ENCODE measurements at places on chromosomes 4 and X.

GRCh38 chrX:33045245-33045644 is 166.1 kb downstream of the DMD start:
- DNase-seq = no peak

GRCh38 chrX:102652031-102652688 is 877 bp downstream of the GPRASP1 start:
- DNase-seq = peak; percentile 27

GRCh38 chr4:8040607-8041006 is 100.9 kb upstream of the AFAP1 start:
- no peak for DNase-seq

- DNase-seq = no peak
These were observed at the start of gene TMSB15A for GRCh38 chrX:102515975-102516941. Gene TMSB15A, minus strand, starts transcription at chrX:102516739.

DNA sequence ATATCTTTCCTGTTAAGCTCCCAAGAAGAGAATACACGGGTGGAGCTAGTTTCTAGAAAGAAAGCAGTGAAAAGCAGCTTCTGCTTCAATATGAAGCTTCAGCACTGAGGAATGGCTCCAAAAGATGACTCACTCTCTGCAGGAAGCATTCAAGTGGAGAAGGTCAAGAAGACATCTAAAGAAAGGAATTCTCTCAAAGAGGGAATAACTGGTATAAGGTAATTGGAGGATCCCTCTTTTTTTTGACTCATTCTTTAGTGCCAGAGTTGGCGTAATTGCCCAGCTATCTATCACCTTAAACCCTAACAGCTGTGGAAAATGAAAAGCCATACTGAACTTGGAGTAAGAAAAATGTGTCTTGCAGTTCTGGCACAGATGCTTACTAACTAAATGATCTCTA is 3.5 kb downstream of the EDA2R start:
- DNase-seq = no peak

GRCh38 chr4:15159477-15160019 is 157.3 kb downstream of the CPEB2 start:
- DNase-seq = no peak

DNA sequence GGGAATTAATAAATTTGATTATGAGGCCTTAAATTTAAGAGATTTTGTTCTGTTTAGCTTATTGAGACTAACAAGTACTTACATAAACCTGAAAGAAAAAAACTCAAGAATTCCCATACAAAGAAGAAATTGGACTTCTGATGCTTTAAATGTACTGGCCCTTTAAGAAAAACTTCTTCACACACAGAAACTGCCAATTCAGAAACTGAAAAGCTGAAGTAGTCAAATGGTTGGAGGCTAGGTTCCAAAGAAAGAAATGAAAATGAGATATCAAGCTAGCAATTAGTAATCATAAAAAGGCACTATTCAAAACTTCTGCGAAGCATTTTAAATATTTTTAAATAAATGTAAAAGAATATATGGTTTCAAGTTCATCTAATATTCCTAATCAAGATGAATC is 151.3 kb downstream of the THOC2 start:
- DNase-seq = no peak

- no peak for DNase-seq
These were observed 47.3 kb downstream of the PJA1 start for GRCh38 chrX:69117876-69118526.

GRCh38 chrX:55119712-55120111 is 30.9 kb downstream of the PAGE2 start:
- DNase-seq = no peak

GRCh38 chrX:18010253-18010652 is 149.2 kb upstream of the RAI2 start:
- no peak for DNase-seq

DNA sequence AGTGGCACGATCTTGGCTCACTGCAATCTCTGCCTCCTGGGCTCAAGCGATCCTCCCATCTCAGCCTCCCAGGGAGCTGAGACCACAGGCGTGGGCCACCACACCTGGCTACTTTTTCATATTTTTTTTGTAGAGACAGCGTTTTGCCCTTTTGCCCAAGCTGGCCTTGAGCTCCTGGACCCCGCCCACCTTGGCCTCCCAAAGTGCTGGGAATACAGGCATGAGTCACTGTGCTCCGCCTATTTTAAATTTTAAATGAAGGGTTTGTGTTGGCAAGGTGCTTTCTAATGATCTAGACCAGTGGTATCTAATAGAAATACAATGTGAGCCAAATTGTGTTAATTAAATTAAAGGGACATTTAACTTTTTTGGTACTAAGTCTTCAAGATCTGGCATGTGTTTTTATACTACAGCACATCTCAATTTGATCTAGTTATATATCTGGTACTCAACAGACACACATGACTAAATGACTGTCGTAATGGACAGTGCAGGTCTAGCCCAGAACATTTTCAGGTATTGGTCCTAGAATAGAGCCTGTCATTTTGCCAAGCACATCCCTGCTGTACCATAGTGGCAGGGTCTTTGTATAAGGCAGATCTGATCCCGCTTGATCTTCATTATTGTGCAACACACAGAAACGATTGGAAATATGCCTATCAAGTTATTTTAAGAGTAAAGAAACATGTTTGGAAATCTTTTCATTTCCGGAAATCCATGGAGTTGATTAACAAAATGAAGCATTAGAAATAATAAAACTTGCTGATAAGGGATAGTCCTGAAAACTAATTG is 7.3 kb downstream of the PGK1 start:
- no peak for DNase-seq

- no peak for DNase-seq
These were observed 536.2 kb downstream of the MID1IP1 start for GRCh38 chrX:39337451-39337850.

DNA sequence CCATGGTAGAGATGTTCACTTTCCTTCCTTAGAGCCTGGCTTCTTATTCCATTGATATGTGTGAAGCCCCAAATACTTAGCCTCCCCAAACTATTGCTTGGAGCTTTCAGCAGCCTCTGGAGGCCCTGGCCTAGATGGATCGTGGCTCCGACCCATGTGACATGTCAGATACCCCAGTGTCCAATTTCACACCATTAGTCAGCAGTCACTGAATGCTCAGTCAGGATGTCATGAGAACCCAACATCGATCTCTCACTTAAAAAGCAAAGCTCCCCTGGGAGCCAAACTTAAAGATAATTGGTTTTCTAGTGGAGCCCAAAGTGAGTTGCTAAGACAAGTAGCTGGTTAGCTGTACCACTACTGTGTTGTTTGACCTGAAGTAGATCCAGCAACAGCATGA is 41.6 kb upstream of the IGSF1 start:
- DNase-seq = no peak

DNA sequence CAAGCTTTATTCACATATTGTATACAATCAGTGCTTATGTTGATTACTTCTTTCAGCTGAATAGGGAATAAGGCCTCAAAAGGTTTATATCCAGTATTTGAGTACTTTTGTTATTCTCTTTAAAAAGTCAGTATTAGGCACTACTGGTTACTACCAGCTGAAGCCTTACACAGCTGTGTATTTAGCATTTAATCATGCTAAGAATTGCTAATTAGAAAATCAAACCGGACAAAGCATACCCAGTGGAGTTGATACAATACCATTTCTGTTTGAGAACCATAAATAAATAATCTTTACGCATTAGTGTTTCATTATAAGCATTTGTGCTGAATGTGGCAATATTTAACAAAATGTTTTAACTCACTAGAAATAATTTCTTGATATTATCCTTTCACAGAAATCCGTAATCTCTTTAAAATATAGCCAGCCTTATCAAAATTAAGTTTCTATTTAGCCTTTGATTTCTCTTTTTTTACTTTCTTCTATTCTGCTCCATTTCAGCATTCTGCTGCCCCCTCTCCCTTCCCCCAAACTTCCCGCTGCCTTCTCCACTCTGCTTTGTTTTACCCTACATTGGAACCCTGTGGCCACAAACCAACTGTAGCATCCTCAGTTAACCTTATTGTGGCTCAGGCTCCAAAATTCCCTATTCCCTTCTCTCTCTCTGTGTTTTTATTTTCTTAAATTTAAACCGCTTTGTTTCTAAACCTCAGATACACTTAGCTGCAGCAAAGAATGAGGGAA is 37.8 kb downstream of the UGT8 start:
- no peak for DNase-seq

DNA sequence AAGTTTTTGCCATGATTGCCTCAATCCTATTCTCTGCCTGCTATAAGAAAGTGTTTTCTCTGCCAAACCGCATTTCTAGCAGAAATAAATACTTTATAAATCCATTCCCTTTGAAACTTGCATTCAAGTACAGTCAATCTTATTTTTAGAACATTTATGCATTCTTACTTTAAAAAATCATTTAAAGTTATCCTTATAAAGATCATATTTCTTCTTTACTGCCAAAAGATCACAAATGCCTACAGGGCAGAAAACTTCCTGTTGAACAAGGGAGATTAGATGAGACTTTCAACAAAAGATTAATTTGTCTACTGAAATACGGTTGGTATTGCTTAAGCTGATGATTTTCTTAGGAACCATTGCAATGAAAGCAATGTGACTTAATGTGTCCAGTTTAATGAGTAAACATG is 207.2 kb upstream of the SLIT2 start:
- DNase-seq = no peak

- no peak for DNase-seq
These were observed 20.3 kb downstream of the RGN start for GRCh38 chrX:47098338-47099094.

DNA sequence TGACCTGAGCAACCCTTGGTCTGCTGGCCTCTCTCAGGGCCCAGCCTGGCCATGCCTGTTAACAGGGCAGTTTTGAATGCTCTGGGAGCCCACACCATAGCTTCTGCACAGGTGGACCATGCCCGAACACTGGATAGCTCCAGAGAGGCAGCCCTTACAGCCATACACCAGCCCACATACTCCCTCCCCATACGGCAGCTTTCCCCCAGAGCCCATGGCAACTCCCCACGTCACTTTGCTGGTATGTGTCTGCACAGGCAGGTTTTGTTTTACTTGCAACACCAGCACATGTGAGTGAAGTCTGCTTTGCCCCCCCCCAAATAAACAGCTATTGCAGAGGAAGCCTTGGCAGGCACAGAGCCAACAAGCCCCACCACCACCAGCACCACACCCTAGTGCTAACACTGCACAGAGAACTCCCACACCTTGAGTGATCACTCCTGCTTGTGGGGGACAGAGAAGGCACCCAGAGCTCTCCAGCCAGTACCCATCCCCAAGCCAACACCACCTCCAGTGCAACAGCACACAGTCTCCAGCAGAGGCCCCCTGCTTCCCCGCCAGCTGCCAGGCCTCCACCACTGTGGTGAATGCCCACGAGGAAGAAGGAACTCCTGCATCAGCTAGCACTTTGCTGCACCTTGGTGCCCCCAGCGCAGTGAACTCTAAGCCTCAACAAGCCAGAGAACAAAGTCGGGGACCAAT is 87.3 kb downstream of the STPG2 start:
- DNase-seq = no peak

DNA sequence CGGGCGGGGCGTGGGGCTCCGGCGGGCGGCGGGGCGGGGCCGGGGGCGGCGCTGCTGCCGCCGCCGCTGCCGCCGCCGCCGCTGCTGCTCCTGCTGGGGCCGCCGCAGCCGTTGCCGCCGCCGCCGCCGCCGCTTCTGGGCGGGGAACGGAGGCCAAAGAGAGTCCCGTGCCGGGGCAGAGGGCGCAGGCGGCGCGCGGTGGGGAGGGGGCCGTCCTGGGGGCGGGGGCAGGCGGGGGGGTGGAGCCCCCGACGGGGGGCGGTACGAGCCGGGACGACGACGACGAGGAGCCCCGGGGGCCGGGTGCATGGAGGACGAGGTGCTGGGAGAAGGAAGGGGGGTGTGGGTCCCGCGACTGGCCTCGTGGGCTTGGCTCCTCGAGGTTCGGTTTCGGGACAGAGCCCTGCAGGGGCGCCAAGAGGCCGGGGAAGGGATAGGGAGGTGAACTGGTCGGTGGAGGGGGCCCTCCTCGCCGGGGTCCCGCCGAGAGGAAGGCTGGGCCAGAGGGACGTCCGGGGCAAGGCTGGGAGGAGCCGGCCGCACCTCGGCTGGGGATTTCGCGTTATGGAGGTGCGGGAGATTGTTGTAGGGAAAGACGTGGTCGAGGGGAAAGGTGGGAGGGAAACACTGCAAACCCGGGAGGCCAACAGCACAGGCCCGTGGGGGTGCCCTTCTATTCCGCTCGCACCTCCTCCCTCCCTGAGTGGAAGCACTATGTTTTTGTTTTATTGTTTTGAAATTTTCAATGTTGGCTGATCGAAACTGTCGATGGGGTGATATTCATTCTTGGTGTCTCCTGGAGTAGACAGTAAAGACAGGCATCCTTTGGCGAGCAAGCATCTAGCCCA is 1.9 kb downstream of the BCORL1 start:
- DNase-seq = no peak

DNA sequence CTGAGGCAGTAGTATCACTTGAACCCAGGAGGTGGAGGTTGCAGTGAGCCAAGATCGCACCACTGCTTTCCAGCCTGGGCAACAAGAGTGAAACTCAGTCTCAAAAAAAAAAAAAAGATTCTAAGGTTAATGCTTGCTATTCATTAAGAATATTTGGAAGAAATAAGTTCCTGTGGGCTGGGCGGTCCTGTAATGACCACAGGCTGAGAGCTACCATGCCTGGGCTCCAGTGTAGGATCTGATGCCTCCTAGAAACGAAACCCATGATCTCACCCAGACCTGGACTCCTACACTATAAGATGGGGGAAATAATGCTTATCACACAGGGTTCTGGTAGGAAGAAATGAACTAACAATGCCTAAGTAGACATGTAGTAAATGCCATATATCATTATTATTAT is 17.8 kb downstream of the TMEM192 start:
- DNase-seq = no peak

DNA sequence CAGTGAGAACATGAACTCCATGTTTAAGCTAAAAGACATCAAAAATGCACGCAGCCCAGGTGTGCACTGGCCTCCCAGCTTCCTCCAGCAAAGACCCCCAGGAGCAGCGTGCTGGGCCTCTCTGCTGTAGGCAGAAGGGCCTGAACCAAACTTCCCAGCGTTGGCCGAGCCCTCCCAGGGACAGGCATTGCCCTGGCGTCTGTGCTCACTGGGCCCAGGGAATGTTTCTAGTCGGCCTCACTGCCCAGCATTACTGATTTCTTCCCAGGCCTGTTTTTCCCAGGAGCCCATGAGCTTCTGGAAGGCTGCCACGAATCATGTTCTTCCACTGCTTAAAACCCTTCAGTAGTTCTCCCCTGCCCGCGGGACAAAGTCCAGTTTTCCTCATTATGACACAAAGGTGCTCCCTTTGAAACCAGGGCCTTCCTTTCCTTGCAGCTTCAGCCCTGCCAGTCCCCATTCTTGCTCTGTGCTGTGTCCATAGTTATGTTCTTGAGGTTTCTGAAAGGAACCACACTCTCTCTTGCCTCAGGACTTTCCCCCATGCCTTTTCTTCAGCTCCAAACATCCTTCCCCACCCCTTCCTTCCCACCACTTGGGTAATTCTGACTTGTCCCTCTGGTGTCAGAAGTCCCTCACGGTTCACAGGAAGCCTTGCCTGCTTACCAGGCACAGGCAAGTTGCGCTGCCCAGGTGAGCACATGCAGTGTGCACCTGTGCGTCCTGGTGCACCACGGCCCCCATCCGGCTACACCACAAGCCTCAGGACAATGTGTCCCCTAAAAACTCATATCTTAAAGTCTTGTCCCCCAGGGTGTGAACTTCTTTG is 93.4 kb upstream of the ENPP6 start:
- no peak for DNase-seq
